Right atrium auricular region (tissue), 2 donors: ENCODE measurements at places on chromosomes 12 and 14.

DNA sequence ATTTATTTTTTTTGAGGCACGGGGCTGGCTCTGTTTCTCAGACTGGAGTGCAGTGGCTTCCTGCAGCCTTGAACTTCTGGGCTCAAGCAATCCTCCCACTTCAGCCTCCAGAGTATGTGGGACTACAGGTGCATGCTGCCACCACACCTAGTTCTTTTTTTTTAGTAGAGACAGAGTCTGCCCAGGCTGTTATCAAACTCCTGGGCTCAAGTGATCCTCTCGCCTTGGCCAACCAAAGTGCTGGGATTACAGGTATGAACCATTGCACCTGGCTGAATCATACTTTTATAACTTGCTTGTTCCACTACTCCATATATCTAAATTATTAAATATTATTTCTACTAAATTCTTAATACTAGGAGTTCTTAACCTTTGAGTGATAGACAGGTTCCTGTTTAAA is 111.6 kb downstream of the BTG1 start:
- DNase-seq, result no peak

DNA sequence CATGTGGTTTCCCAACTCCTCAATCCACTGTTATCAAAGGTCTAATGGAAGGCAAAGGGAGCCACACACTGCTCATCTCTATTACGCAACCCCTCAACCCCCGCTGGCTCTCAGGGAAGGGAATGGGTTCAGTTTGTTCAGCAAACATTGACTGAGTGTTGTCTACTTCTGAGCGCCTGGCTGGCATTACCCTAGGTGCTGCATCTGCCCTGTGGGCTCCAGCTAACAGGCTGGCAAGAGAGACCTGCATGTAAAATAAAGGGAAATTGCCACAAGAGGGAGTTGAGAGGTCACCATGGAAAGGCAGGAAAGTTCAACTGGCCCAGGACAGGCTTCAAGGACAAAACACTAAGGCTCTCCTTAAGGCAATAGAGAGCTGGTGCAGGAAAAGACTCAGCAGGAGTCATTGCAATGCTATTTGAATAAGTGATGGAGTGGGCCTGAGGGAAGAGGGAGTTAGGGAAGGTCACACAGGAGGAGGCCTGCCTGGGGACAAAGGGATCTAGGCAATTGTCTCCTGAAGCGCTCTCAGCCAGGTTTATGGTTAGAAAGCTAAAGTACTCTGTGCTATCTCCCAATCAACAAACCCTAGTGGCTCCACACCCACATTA is 5.5 kb upstream of the ZNF740 start:
- DNase-seq, result no peak

- no peak for DNase-seq
Measured at GRCh38 chr12:89571491-89572195, 45.8 kb upstream of the POC1B start.

DNA sequence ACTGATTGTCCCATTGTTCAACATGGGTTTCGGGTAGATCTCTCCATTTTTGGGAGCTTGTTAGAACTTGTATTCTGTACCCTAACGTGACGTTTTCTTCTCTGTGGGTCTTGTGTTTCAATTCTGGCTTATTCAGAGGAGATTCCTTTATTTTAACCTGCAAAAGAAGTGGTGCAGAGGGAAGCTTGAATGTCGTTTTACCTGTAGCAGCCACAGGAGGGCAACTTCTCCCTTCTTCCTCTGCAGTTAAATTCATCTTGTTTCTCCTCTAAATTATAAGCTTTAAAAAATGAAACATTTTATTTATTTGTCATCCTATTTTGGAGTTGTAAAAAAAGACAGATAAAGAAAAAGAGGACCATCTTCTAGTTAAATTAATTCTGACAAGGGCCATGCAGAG is 13.7 kb upstream of the CLEC4D start:
- DNase-seq, result no peak

- DNase-seq, result no peak
Measured at GRCh38 chr12:126663304-126664094, 1598.3 kb downstream of the AACS start.

GRCh38 chr12:123645878-123646277 is 12.2 kb downstream of the GTF2H3 start:
- no peak for DNase-seq

DNA sequence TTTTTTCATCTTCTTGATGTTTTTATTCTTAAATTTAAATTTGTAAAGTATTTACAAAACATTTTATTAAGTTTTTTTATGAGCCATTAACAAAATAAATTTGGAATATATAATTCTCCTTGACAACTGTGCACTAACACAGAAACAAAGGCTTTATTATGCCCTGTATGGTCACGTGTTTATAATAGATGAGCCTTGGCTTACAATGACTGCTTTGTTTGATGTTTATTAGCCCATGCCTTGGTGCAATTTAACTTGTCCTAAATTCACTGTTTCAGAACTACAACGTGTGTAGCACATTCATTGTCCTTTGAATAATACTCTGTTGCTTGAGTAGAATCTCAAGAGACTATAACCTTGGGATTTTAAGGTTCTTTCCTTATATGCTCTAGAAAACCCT is 59.8 kb downstream of the CNTN1 start:
- no peak for DNase-seq

DNA sequence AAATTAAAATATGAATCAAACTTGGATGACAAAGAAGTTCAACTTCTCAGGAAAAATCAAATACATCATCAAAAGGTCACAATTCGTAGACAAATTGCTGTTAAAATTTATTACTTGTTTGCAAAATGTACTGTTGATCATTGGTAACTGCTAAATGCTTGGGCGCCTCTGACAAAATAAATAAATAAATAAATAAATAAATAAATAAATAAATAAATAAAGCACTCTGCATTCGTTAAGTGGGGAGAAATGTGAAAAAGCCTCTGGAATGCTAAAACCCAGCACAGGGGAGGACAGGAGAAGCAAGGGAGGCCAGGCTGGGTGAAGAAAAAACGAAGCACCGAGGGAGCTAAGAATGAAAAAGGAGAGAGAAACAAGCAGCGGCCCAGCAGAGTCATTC is 115.2 kb downstream of the BCL11B start:
- no peak for DNase-seq

GRCh38 chr12:50090391-50090790 is 5.2 kb downstream of the SMARCD1 start:
- no peak for DNase-seq

DNA sequence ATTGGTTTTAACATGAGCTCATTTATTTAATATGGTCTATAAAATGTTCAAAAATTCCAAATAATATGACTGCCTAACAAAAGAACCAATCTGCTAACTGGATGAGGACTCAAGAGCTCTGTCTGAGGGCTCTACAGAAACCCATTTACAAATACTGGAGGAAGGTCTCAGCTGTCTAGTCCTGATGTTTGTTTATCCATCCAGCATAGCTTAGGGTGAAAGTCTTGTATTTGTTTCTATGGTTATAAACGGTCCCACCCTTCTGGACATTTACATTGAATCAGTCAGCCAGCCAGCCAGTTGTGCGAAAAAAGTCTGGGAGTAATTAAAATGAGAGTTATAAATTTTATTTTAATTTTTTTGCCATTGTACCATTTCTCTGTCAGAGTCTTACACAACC is 220.7 kb downstream of the BMP4 start:
- DNase-seq, result no peak

- DNase-seq, result no peak
Measured at GRCh38 chr12:43805149-43805859, 813 bp downstream of the TWF1 start.

GRCh38 chr14:53947094-53947445 is 9.6 kb downstream of the BMP4 start:
- no peak for DNase-seq

GRCh38 chr12:47082796-47083621 is 3.2 kb upstream of the AMIGO2 start:
- DNase-seq, result no peak

DNA sequence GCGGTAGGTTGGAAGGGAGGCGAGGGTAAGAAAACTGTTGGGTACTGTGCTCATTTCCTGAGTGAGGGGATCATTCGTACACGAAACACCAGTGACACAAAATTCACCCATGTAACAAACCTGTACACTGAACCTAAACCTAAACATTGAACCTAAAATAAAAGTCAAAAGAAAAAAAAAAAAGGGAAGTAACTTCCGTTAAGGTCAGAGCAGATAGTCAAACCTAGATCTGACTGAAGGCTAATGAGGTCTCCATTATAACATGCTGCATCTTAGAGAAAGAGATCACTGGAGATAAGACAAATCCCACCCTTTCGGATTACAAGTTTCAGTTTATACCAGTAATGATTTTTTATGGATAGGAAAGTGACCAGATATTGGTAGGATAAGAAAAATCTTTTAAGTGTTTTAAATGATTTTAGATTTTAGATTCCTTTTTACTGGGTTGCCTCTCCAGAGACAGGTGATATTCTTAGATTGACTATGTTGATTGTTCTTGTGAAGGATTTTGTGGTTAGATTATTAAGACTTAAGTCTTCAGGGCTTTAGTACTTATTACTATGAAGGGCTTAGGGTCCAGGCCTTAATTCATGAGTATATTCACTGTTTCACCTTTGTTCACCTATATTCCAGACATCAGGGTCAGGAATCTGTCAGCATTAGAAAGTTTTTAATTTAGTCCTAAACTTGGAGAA is 11.2 kb upstream of the NCKAP1L start:
- no peak for DNase-seq

DNA sequence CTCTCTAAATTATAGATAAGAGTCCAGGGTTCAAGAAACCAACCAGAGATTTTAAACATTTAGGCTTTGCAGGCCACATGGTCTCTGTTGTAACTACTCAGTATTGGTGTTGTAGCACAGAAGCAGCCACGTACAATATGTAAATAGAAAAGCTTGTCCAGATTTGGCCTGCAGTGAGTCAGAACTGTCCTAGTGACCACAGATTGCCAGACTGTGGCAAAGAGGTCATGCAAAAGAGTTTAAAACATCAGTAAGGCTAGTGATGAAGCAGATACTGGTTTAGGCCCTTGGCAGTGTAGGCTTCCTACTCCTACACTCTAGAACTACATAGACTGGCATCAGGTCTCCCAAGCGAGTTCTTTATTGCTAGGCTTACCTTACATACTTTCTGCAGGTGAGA is 117.6 kb upstream of the GARIN6 start:
- no peak for DNase-seq

DNA sequence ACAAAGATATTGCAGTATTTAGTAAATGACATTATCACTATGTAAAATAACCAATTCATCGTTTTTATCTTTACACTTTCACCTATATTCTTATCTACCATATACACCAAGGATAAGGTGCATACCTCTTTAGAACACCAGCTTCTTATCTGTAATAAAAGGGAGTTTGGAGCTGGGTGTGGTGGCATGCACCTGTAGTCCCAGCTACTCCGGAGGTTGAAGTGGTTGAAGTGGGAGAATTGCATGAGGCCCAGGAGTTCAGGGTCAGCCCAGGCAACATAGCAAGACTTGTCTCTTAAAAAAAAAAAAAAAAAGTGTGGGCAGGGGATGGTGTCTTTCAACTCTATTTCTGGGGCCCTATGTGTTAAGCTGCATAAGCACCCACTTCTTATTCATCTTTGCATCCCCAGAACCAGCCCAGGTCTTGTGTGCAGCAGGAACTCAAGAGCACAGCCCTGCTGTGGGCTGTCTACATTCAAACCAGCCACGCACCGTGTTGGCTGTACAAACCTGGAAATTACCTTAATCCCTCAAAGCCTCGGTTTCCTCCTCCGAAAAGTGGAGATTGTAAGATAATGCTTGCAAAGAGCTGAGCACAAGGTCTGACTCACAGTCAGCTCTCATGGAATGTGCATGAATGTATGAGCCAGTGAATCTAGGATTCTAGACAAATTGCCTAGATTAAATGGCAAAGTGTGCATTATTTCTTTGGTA is 256.6 kb upstream of the FOXN3 start:
- no peak for DNase-seq

DNA sequence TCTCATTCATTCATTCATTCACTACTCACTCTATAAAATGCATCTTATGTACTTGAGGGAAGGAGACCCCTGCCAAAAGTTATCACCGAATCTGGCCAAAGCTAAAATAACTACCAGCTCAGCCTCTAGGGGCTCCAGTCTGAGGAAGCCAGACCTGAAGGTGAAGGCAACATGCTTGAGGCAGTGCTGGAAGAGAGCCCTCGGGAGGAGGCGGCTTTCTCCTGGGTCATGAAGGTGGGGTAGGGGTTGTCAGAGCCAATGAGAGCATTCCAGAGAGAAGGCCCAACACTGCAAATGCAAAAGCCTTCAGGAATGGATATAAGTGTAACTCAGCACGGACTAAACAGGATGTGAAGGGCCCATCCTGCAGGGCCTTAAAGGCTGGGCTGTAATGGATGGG is 62.4 kb downstream of the GSC start:
- DNase-seq, result no peak

GRCh38 chr12:82411546-82412230 is 53.4 kb downstream of the METTL25 start:
- DNase-seq, result no peak

DNA sequence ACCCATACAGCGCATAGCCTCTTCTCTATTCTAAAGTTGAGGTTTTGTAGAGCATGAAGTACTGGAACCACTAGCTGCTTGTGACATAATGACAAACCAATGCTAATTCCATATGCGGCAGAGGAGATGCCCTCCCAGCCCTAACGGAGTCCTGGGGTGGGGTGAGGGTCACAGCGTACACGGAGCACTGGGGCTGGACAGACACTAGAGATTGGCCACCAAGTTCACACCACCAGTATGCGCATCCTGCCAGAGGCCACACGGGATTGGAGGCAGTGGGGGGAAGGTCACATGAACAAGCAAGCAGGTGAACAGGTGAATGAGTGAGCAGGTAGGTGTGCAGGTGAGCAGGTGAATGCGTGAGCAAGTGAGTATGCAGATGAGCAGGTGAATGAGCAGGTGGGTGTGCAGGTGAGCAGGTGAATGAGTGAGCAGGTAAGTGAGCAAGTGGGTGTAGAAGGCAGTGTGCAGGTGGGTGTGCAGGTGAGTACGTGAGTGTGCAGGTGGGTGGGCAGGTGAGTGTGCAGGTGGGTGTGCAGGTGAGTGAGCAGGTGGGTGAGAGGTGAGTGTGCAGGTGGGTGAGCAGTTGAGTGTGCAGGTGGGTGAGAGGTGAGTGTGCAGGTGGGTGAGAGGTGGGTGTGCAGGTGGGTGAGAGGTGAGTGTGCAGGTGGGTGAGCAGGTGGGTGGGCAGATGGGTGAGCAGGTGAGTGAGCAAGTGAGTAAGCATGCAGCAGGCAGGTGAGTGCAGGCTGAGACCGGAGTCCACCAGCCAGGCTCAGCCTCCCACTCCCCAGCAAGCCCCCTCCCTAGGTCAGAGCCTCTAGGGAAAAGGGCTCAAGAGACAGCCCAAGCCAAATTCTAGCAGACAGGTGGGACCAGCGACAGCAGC is 52.7 kb downstream of the CCDC85C start:
- no peak for DNase-seq
